ENCODE measurements at places on chromosomes 11 and 22. TPM values are rescaled to one million over a fixed set of nuclear protein-coding genes. Genes with fewer than 3 reads are reported as not detected.

The MMP1 gene
- not detected for total RNA-seq

The GSTT2B gene
- 2.0 TPM for total RNA-seq

The OVCH2 gene
- not detected for total RNA-seq

The CARD16 gene
- not detected for total RNA-seq

The KCNJ5 gene
- total RNA-seq: 0.82 TPM

The CHRM1 gene
- 14.3 TPM for total RNA-seq
